ENCODE measurements at places on chromosomes 2 and 18.

DNA sequence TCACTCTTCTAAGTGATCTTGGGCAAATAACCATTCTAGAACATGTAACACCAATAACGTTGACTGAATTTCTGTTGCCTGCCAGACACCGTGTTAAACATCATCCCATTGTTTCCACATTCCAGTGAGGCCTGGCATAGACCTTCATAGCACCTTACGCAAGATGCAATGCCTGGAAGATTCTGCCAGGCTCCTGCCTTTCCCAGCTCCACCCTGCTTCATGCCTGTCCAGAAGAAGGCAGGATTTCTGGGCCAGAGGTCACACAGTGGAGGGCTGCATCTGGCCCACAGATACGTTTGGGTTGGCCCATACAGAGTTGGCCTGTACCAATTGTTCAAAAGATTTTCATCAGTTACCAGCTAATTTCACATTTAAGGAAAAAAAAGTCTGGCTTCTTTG lies 46.3 kb downstream of the EN1 start:
- no peak for DNase-seq

- no peak for DNase-seq
Observed at GRCh38 chr2:147760984-147761383, 83.8 kb upstream of the ACVR2A start.

GRCh38 chr18:23912356-23912755 lies 102.2 kb upstream of the TTC39C start:
- no peak for DNase-seq

- no peak for DNase-seq
Observed at GRCh38 chr2:148013876-148014275, 6.7 kb downstream of the ORC4 start.

- no peak for DNase-seq
Observed at GRCh38 chr2:186771395-186771794, 77.5 kb downstream of the FAM171B start.

GRCh38 chr2:127034051-127034450 lies 72.9 kb downstream of the BIN1 start:
- DNase-seq = no peak
